NT2/D1 (cell line): ENCODE measurements at places on chromosomes 13 and 19.

DNA sequence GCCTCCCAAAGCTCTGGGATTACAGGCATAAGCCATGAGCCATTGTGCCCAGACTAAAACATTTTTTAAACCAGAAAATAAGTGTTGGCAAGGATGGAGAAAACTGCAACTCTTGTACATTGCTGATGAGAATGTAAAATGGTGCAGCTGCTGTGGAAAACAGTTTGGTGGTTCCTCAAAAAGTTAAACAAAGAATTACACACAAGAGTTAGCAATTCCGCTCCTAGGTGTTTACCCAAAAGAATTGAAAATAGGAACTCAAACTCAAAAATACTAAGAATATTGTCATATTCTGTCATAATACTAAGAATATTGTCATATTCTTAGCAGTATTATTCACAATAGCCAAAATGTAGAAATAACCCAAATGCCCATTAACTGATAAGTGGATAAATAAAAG lies 39.7 kb upstream of the USP12 start:
- no peak for DNase-seq

DNA sequence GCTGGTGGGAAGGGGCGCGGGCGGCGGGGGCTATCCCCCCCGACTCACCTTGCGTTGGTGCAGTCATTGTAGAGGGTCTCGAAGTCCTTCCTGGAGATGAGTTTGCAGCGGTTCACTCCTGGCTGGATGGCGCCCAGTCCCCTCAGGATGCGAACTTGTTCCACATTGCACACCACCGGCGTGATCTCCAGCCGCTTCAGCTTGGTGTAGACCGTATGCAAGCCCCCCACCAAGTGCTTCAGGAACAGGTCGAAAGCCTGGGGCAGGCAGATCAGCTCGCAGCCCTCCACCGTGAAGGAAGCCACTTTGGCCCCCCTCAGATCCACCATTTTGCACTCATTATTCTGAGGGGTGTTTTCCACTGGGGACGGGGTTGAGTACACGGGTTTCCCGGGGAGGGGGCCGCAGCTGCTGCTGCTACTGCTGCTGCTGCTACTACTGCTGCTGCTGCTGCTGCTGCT lies 1.1 kb downstream of the DACH1 start:
- DNase-seq: no peak

GRCh38 chr13:50713523-50714248 lies 129.8 kb downstream of the DLEU7 start:
- DNase-seq: no peak

DNA sequence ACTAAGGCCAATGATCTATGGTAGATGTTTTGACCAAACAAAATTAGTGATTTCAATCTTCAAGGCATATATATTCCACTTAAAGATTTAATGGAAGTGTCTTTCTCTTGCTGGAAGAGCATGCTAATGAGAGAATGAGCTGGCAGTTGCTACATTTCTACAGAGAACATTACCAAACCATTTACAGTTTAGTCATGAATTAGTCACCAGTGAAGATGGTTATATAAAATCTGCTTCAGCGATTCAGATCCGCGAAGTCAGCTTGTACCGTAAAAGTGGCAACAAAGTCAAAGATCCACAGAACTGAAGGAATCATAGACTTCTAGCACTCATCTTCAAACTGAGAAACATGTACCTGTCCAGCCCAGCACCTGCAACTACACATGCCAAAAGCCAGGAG lies 156.3 kb downstream of the SLITRK5 start:
- DNase-seq: no peak

DNA sequence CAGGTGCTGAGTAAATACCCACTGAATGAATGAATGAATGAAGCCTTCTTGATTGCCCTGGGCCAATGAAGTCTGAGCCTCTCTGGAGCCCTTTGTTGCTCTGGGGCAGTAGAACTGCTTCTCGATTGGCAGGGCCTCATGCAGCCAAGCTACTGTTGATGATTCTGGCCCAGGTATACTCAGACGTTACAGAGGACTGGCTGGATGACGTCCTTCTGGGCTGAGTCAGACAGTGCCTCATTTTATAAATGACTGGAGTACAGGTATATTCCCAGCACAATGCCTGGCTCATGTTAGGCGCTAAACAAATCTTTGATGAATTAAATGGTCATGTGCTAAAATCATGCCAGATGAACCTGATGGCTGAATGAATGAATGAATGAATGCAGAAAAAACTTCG lies 243.8 kb upstream of the MAB21L1 start:
- no peak for DNase-seq

DNA sequence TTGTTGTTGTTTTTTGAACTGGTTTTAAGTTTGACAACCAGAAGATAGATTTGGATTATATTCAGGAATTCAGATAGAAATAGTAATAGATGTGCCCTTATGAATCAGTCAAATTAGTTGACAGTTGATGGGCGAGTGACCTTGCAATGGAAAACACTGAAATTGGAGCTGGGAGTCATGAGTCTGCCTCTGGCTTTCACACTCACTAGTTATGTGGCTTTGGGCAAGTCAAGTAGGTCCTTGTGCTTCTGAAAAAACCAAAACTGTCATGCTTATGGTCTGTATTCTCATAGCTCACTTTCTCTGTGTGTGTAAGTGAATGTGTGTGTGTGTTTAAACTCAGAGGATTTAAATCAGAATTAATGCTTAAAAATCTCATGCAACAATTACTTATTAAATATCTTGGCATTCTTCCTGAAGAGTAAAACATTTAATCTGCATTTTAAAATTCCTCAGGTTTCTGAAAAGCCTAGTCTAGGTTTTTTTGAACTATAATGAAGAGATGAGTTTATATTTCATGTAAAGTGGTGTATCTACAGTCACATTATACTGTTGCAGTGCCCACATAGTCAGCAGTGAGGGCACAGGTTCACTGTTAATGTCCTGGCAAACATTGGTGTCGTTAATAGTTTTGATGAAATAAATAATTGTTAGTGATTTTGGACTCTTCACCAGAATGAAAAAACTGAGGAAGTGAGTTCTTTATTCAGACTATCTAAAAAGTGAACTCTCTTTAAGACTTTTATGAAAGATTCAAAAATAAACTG lies 32.5 kb downstream of the UCHL3 start:
- no peak for DNase-seq

DNA sequence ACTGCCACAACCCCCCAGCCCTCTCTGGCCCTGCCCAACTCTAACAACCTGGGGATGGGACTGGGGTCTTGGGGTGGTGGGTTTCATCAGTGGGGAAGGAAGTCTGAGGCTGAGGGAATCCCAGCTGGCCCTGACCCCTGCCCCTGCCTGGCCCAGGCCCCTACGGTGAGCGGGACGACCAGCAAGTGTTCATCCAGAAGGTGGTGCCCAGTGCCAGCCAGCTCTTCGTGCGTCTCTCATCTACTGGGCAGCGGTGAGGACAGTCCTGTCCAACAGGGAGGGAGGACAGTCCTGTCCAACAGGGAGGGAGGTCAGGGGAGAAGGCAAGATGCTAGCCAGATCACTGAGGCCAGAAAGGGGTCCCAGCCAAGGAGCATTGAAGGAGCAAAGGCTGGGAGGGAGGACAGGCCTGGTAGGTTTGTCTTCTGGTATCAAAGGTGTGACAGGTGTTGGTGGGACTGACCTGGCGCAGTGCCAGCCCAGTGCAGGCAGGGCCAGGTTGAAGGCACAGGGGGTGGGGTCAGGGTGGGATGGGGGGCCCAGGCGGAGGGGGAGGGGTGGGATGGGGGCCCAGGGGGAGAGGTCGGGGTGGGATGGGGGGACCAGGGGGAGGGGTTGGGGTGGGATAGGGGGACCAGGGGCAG lies 12.1 kb upstream of the LTBP4 start:
- no peak for DNase-seq

DNA sequence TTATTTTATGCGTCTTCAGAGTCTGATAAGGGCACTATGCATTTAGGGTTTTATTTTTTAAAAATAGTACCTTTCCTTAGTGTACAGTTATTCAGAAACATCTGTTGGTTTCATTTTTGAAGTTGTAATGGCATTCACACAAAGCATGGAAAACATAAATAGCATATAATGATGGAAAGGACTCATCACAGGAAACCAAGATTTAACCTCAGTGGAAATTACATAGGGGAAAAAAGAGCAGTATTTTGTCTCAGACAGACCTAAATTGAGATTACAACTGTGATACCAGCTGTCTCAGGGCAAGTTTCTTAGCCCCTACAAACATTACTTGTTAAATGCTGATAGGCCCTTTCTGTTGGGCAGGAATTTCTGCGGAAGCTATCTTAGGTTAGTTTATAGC lies 57.2 kb downstream of the NHLRC3 start:
- DNase-seq: no peak

DNA sequence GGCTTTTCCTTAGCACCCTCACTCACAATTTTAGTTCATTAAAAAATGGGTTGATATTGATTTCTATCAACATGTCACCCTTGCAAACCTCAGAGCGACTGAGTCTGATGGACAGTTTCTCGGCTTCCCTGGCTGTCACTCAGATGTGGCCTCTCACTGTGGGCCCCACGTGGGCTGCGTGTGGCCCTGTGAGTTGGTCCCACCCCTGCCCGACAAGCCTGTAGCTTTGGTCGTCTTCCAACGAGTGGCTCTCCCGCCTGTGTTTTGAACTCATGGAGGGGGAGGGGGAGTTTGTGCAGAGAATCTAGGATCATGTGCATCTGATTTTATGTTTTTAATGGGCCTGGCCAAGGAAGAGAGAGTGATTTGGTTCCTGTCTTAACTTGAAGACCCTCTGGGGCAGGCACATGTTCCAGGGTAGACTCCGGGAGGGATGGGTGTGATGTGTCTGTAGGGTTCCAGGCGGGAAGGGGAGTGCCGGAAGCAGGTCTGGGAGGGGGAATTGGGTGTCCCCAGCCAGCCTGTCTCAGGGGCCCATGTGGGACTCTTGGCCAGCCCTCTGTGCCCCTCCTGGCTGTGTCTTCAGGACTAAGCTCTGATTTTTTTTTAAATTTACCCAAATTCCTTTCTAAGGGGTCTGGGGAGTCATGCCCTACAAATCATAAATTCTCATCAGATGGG lies 18.9 kb downstream of the ATP11A start:
- DNase-seq: no peak

GRCh38 chr19:38211151-38211591 lies 12.9 kb downstream of the DPF1 start:
- no peak for DNase-seq

DNA sequence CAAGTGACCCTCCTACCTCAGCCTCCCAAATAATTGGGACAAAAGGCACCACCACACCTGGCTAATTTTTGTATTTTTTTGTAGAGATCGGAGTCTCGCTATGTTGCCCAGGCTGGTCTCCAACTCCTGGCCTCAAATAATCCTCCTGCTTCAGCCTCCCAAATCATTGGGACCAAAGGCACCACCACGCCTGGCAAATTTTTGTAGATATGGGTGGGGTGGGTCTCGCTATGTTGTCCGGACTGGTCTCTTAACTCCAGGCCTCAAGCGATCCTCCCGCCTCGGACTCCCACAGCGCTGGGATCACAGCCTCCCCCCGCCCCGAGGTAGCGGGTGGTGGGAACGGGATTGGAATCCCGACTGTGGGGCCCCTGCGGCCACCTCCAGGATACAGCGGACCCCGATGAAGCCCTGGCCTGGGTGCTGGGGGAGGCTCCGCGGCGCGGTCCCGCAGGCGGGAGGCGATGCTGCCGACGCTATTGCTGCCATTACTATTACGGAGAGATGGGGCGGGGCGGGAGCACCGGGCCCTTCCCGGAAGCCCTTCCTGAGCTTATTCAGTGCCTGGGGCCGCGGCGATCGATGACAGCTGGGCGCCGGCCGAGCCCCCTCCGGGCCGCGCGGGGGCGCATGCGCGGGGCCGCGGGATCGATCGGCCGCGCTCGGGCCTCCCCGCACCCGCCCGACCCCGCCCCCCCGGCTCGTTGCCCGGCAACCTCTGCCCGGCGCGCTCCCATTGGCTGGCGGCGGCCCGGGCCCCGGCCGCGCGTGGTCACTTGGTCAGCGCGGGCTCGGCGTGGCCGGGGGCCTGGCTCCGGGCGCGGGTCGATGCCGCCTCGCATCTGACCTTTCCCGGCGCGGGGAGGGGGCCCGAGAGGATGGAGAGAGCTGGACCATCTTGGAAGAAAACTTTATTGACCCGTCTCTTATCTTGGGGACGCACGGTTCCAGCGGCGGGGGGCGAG lies 27.9 kb upstream of the ONECUT3 start:
- no peak for DNase-seq

GRCh38 chr19:972281-972680 lies 11.9 kb upstream of the WDR18 start:
- no peak for DNase-seq

DNA sequence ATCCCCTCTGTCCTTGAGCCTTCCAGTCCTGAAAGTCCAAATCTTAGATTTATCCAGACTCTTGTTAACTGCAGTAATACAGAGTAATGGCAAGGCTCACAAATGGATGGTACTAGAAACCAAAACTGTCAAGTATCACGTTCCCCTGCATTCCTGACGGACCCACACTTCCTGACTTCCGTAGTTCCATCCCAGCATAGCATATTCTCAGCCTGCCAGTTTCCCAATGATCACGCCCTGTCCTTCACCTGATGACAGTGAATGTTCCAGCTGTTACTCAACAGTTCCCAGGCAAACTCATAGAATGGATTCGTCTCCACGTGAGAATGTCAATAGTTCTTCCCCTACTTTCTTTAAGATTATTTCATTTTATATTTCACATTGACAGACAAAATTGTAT lies 33.6 kb downstream of the SLC7A1 start:
- no peak for DNase-seq

GRCh38 chr13:66353664-66354063 lies 876.5 kb downstream of the PCDH9 start:
- DNase-seq: no peak

GRCh38 chr13:99995104-99995588 lies 13.6 kb downstream of the ZIC2 start:
- no peak for DNase-seq

- no peak for DNase-seq
These were observed 315.9 kb downstream of the DNAJC15 start for GRCh38 chr13:43339145-43339804.

DNA sequence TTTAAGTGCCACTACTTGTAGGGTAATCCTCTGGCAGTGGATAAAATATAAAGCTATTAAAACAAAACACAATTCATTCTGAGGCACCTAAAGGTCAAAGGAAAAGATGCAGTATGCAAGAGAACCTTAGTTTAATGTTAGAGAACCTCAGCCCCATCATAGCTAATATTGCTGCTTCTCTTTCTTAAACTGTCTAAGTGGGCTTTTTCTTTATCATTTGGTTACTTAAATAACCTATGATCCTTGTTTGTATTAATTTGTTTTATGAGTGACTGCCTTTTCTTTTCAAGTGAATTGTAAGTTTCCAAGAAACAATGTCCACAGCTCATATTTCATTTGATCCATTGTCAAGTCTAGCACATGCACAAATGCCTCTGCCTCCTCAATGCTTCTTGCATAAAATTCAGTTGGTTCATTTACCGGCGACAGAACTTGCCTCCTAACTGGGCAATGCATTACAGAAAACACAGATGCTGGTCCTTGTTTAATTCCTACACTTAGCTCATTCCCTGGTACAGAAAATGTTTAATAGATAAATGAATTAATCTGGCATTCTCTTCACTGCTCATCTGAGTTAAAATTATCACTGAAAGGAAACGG lies 1049.8 kb downstream of the OLFM4 start:
- DNase-seq: no peak

GRCh38 chr13:47036294-47037008 lies 139.6 kb upstream of the HTR2A start:
- DNase-seq: no peak
